Calu3 (cell line): ENCODE measurements at places on chromosomes 11 and 22. TPM values are rescaled to one million over a fixed set of nuclear protein-coding genes. Genes with fewer than 3 reads are reported as not detected.

GRCh38 chr22:19341500-19341899 is 50.0 kb upstream of the CLTCL1 start:
- DNase-seq, result no peak

Gene RAG2
- total RNA-seq, result not detected in 2 replicates

DNA sequence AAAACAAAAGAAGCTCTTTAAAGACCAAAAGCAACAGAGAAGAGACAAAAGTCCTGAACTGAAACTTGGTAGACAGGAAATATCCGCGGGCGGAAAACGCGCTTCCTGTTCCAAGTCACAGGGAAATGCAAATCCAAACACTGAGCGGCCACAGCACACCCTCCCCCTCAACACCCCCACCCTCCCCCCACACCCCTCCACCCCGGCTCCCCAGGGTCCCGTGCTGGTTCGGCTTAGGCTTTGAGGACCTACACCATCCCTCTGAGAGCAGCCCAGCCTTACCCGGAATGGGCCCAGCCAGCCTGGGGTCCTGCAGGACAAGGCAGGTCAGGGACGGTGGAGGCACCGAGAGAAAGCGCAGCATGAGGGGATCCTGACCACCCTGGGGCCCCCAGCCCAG is 160.4 kb downstream of the BRD1 start:
- DNase-seq, result no peak

Gene GAB4
- not detected in 2 replicates for total RNA-seq

GRCh38 chr11:96397863-96398262 is 8.1 kb downstream of the JRKL start:
- no peak for DNase-seq

Gene CYTH4
- 0.38 and 0.59 TPM in 2 replicates for total RNA-seq

DNA sequence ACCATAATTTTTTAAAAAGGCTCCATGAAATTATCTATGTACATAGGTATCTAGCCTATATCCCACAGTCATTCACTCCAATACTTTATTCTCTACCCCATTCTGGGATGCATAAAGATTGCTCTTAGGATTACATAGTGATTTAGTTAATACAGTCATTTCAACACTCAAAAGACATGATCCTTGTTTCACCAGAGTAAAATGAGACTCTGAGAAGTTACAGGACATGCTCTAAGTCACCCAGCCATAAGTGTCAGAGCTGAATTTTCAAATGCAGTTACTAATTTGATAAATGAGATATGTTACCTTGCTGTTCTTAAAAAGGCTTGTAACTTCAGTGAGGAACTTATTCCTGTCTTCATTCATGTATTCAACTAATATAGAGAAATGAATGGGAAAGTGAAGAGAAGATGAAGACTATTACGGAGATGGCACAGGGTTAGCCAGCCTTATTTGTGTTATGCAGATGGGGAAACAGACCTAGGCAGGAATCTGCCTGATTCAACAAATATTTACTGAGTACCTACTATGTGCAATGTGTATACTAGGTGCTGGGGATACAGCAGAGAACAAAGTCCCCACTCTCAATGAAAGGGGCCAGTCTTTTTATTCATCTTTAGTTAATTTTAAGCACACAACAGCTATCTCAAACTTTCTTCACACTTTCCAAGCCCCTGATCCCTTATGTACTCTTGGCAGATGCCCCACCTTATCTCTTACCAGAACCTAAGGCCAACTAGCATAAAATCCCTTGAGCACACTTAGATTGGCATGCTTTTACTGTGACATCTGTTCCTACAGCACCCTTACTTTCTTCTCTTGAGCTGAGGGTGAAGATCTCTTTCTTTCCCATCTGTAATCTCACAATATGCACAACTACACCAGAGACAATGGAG is 21.6 kb downstream of the MAPK1 start:
- DNase-seq, result no peak

Gene DUSP8
- total RNA-seq, result 12.1 and 14.0 TPM in 2 replicates

- no peak for DNase-seq
Measured at GRCh38 chr11:102317768-102318103, 452 bp downstream of the BIRC3 start.

DNA sequence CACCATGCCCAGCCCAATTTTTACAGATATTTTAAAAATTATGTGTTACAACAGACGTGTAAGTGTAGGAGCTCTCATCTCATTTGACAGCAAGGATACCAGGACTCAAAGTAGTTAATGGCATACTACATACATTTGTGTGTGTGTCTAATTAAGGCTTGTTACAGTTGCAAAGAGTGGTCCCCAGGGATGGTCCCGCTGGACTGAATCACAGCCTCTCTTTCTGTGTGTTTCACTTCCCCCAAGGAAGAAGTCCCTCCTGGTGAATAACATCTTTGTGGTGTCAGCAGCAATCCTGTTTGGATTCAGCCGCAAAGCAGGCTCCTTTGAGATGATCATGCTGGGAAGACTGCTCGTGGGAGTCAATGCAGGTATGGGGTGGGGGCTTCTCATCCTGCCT is 17.2 kb downstream of the SLC2A11 start:
- no peak for DNase-seq

Gene NPAS4
- not detected in 2 replicates for total RNA-seq

DNA sequence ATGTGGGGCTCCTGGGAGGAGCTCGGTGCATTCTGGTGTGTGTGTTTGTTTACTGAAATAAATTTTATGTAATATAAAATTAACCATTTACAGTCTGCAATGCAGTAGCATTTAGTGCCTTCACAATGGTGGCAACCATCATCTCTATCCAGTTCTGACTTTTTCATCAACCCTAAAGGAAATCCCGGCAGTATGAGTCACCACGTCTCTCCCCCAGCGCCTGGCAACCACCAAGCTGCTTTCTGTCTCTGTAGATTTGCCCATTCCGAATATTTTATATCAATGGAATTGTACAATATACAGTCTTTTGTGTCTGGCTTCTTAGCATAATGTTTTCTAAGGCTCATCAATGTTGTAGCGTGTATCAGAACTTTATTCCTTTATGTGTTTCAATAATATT is 300.5 kb downstream of the MIAT start:
- no peak for DNase-seq

- DNase-seq, result no peak
Measured at GRCh38 chr11:105158436-105158835, 18.9 kb upstream of the CARD18 start.

DNA sequence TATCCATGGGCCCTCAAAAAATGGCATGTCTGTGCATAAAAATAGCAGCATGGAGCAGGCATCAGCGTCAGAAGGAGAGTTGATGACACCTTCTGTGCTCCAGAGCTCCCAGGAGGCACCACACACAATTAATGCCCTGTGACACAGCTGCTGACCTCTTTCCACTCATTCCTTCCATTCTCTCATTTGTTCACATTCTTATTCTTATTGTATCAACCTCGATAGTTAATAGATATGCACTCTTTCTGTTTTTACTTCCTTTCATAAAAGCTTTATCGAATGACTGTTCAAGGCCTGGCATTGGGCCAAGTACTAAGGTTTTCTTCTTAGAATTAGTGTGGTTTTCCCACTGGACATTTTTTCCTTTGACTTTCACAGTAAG is 266.0 kb upstream of the MTNR1B start:
- no peak for DNase-seq

- DNase-seq, result peak; percentile 30
Measured at GRCh38 chr11:62665599-62666258, 617 bp downstream of the CSKMT start.

- DNase-seq, result no peak
Measured at GRCh38 chr11:1202154-1202775, 20.6 kb upstream of the MUC5B start.

- no peak for DNase-seq
Measured at GRCh38 chr22:50505776-50506610, 1.5 kb downstream of the LMF2 start.

GRCh38 chr11:85750646-85751045 is 60.3 kb downstream of the SYTL2 start:
- DNase-seq, result no peak

- peak; percentile 4 for DNase-seq
Measured at GRCh38 chr11:18203723-18204122, 31.1 kb downstream of the MRGPRX4 start.

DNA sequence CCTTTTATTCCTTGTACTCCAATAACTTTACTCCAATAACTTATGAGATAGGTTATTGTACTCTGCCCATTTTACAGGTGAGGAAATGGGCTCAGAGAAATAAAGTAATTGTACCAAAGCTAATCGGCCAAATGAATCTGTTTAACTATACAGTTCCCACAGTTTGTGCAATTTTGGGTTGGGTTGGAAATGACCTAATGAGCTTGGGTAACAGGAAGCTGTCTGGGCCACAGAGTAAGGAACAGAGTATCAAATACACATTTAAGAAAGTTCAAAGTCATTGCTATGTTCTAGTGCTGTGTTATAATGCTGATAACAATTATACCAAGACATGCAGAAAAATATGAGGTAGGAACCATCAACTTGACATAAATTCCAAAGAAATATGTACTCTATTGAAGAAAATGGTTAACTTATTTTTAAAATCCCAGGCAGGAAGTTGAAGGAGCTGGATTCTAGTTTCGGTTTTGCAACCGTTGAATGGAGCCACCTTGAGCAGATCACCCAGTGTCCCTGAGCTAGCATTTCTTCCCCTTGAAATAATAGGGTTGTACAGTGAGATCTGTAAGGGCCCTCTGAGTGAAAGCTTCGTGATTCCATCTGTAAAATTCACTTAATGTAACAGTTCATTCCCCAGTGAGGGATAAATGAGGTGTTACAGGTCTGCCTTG is 360.9 kb upstream of the NARS2 start:
- DNase-seq, result no peak

DNA sequence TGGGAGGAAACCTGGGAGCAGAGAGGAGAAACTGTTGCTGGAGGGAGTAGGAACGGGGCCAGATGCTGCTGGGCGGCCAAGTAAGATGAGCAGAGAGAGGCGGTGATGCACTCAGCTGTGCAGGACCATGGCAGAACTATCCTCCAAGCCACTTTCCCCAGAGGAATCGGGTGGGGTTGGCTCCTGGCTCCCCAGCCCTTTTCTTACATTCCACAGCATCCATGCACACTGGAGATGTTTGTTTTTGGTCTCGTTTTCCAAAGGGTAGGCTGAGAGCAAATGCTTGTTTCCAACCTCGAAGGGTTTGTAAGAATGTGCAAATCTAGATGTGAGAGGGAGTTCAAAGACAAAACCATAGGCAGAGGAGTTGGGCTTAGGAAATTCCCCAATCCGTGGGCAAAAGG is 73.2 kb downstream of the DBX1 start:
- no peak for DNase-seq

Gene RFPL2
- total RNA-seq, result 0.52 and 0.71 TPM in 2 replicates

Gene HSPB2
- total RNA-seq, result not detected in 2 replicates

Gene KRTAP5-11
- total RNA-seq, result not detected in 2 replicates

Gene CHRNA10
- 6.5 and 6.9 TPM in 2 replicates for total RNA-seq

- DNase-seq, result no peak
Measured at GRCh38 chr22:24108073-24108472, 73.2 kb upstream of the SUSD2 start.

DNA sequence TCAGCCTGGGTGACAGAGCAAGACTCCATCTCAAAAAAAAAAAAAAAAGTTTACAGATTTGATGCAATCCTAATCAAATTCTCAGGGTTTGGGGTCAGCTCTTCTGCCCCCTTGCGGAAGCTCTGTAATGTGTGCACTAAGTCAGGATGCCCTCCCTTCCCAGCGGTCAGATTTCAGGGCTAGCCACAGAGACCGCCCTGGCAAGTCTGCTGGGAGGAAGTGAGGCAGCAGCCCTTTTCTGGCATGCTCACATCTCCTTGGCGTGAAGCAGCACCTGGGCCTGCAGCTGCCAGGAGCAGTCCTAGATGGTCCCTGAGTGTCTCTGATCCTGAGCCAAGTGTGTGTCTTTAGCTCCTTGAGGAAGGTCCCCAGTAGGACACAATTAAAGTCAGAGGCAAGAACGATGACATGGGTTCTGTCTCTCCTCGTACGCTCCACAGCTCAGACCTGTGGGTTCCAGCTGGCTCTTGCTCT is 10.9 kb upstream of the APOBEC3C start:
- DNase-seq, result peak; percentile 85

Gene PTPMT1
- total RNA-seq, result 49.0 and 49.7 TPM in 2 replicates

GRCh38 chr11:113896156-113896879 is 8.3 kb upstream of the HTR3B start:
- DNase-seq, result peak; percentile 27

Gene ATM
- 39.5 and 39.8 TPM in 2 replicates for total RNA-seq

Gene SDF2L1
- 87.0 and 88.2 TPM in 2 replicates for total RNA-seq

Gene HBG1
- not detected in 2 replicates for total RNA-seq

DNA sequence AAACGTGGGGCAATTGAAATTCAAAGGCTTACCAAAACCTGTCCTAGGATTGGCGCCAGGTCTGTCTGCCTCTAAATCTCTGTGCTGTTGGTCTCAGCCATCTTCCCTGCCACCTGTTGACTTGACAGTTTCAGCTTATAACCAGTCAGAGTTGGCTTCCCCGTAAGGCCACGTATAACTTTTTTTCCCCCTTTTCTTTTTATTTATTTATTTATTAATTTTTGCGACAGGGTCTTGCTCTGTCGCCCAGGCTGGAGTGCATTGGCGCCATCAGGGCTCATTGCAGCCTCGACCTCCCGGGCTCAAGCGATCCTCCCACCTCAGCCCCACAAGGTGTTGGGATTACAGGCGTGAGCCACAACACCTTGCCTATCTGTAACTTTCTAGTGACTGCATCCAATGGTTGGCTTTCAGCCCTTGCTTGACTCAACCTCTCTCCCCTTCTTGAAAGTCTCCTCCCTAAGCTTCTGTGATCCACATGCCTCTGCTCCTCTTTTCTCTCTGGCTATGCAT is 1.4 kb upstream of the SYVN1 start:
- DNase-seq, result no peak

Gene IGSF9B
- total RNA-seq, result 10.2 and 13.2 TPM in 2 replicates

Gene NLRP6
- not detected in 2 replicates for total RNA-seq

Gene TRIM66
- total RNA-seq, result 14.0 and 19.5 TPM in 2 replicates

DNA sequence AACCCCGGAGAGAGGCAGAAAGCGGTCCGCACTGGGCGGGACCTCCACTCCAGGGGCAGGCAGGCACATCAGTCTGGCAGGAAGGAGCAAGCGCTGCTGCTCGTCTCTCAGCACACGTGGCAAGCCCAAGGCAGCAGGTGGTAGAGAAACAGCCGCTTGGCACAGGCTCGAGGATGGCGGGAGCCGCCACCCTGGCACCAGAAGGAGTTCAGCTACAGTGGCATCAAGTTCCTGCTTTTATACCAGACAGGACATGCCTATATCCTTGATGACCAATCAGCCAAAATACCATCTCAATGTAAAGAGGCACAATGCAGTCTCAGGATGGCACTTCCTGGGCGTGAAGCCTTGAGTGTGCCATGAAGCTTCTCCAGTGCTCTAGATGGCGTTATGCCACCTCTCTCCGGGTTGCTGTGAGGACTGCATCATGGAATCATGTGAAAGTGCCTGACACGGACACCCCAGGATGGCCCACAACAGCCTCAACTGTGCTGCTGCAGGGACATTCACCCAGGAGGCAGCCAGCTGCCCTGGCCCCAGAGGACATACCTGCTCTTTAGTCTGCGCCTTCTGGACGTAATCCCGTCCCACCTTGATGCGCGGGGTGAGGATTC is 64.8 kb downstream of the APOL1 start:
- no peak for DNase-seq

DNA sequence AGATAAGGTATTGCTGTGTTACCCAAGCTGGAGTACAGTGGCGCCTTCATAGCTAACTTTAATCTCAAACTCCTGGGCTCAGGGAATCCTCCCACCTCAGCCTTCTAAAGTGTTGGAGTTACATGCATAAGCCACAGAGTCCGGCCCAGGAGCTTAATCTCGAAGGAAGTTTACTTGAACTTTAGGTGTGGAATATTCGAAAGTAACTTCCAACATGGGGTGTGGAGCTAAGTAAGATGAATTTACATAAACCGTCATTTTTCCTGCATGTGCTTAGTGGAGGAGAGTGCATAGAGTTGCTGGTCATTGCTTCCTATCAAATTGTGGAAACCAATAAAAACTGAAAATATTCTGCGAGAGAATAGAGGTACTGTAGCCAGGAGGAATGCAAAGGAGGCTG is 1.5 kb downstream of the ATG13 start:
- DNase-seq, result no peak
